ENCODE measurements at places on chromosomes 7 and 10. TPM values are rescaled to one million over a fixed set of nuclear protein-coding genes. Genes with fewer than 3 reads are reported as not detected.

The ZNF117 gene
- total RNA-seq, result 6.4 TPM

The PDE6C gene
- not detected for total RNA-seq

GRCh38 chr10:51602326-51602725 is 97.1 kb downstream of the CSTF2T start:
- H3K4me3 ChIP-seq, result no peak overlapping the region
- no peak for DNase-seq
- H3K36me3 ChIP-seq, result no peaks in the 10 kb centered on the region
- H3K4me1 ChIP-seq, result no peaks in the 10 kb centered on the region
- no peaks in the 10 kb centered on the region for H3K27me3 ChIP-seq

DNA sequence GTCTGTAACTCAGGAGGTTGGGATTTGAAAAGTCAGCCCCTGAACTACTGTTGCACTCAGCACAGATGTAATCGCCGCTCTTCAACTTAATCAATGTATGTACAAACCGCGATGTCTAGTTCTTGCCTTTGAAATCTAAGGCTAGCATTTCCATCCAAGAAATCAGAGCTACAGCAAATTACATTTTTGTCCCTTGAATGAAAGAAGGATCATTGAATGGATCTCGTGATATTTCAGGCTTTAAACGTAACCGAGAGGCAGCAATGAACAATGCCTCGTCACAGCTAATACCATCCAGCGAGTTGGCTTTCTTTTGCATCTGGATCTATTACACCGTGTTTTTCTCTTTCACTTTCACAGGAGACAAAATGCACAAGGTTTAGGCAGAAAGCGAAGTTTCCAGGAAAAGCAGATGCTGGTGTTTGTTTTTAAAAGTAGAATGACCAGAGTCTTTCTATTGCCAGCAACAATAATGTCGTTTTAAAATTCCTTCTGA is 5.5 kb downstream of the SKIDA1 start:
- peak overlapping the region; percentile 63 for H3K4me3 ChIP-seq
- peak overlapping the region; percentile 63 for H3K27ac ChIP-seq
- no peaks in the 10 kb centered on the region for H3K4me1 ChIP-seq
- no peaks in the 10 kb centered on the region for H3K36me3 ChIP-seq
- peak; percentile 54 for DNase-seq

DNA sequence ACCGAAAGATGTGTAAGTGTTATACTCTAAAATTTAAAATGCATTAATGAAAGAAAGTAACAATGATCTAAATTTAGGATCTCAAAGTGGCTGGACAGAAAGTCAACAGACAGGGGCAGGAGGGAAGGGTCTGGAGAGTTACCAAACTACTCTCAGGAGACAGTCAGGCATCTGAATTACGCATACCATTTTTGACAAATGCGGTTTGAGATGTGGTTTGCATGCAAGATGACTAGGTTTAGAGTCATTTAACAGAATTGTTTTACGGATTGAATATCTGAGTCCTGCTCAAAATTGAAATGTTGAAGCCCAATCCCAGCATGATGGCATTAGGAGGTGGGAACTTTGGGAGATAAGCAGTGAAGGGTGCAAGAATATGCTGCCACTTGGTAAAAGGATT is 314.1 kb downstream of the WDR11 start:
- H3K36me3 ChIP-seq, result no peaks in the 10 kb centered on the region
- DNase-seq, result no peak
- H3K4me1 ChIP-seq, result no peaks in the 10 kb centered on the region
- H3K27me3 ChIP-seq, result no peaks in the 10 kb centered on the region
- H3K4me3 ChIP-seq, result no peak overlapping the region

Data from ascending aorta (tissue), 2 donors.